Lower leg skin (tissue), 4 donors: ENCODE measurements at places on chromosomes 2 and 18.

- DNase-seq, result no peak
Observed at GRCh38 chr2:71748227-71748626, 294.9 kb downstream of the DYSF start.

DNA sequence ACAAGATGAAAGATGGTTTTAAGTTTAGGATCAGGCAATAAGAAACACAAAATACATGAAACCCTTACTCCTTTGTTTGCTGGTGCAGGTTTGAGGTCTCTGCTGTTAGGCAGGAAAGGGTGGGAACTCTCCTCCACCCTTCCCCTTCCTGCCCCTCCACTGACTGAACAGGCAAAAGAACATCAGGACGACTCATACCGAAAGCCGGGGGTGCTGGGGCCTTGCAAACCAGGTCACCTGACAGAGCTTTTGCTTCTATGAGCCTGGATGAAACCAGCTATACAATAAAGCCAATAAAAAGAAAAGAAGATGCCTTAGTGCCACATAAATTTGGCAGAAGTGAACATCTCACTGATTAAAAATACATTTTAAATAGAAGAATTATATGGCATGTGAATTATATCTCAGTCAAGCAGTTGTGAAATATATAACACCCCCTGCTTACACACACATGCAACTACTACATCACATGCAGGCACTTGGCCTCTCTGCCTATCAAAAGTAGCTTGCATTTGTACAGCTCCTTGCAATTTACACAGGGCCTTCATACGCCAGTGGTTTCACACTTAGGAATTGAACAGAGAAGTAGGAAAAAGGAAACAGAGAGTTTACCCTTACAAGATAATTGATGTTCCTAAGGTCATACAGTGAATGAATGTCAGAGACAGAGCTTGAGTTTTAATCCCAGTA is 215.1 kb upstream of the TRIB2 start:
- no peak for DNase-seq

GRCh38 chr2:231187736-231188505 is 10.5 kb upstream of the ARMC9 start:
- DNase-seq, result no peak

- peak; percentile 88 for DNase-seq
Observed at GRCh38 chr2:127674241-127675209, 805 bp downstream of the LIMS2 start.

DNA sequence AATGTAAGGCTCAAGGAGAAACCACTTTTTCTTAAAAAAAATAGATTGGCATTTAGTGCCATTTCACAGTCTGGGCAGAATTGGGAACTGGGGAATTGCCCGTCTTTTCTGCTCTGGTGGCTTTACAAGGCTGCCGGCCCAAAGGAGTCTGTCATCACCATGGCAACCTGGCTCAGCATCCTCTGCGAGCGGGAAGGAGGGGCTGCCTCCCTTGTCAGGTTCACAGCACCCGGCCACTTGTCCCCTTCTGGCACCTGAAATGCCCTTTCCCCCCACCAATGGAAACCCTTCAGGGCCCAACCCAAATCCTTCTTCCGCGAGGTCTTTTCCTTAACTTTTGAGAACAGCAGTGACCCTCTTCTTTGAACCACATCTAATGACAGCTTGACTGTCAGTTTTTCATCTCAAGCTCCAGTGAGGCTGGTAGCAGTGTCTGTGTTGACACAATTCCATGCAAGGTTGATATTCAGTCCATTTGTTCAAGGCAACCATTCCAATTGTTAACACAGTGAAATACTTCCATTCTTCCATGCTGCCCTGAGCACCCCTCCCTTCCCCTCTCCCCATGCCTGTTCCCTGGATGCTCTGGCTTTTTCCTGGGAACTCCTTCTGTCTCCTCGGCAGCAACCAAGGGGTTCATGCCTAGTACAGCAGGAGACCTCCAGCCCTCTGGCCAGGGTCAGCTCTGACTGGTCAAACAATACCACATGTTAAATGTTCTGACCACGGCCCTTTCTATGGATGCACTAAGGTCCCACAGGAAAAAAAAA is 79.6 kb downstream of the DNER start:
- DNase-seq, result no peak

- DNase-seq, result peak; percentile 80
Observed at GRCh38 chr2:85409845-85410583, at the start of gene CAPG. TSS of gene CAPG (minus strand) at chr2:85410366. CDS start at chr2:85402145, 8,221 bp downstream.

- DNase-seq, result no peak
Observed at GRCh38 chr2:229714736-229715541, 584 bp upstream of the DNER start.

DNA sequence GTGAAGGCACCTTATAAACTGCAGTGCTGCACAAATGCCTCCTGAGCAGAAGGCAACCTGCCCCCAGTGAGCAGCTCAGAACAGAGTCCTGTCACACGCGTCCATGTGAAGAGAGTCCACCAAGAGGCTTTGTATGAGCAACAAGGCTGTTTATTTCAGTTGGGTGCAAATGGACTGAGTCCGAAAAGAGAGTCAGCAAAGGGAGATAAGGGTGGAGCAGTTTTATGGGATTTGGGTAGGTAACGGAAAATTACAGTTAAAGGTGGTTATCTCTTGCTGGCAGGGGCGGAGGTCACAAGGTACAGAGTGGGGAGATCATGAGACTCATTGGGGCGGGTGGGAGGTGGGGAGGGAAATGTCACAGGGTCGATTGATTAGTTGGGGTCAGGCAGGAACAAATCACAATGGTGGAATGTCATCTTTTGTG is 53.4 kb upstream of the RALBP1 start:
- DNase-seq, result no peak

- DNase-seq, result no peak
Observed at GRCh38 chr2:76721226-76721625, 801.0 kb downstream of the LRRTM4 start.

DNA sequence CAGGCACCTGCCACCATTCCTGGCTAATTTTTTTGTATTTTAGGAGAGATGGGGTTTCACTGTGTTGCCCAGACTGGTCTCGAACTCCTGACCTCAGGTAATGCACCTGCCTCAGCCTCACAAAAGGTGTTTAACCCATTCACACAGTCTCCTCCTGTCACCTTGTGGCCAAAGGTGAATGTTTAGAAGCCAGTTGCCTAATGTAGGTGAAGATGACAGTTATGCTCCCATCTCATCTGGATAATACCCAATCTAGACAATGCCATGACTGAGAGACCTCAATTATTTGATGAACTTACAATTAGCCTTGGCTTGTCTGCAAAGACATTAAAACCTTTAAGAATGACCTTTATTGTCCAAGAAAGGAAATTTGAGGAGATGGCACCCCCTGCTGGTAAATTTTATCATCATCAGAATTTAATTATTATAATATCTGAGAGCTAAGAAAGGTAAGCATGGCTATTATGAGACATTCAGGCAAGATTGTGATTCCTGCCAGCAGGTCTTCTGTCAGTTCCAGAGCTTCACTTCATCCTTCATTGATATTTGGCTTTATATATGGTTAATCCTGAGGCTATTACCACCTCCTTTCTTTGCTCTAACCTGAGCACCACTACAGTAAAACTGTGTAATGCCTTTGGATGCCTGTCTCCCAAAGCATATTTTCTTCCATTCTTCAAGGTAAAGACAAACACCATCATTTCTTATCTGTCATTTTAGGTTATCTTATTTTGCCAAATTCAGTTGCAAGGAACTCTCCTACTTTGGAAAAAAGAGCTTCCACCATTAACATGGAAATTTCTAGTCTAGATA is 117.6 kb downstream of the FAM124B start:
- DNase-seq, result no peak

- DNase-seq, result peak; percentile 66
Observed at GRCh38 chr2:42910645-42911405, 118.4 kb upstream of the HAAO start.

GRCh38 chr2:233671290-233672161 is at the start of gene UGT1A9:
TSS of gene UGT1A9 (plus strand) at chr2:233671898. CDS start at chr2:233671935, 37 bp downstream.
- DNase-seq, result no peak
